Uterus (tissue), 4 donors: ENCODE measurements at places on chromosomes 3 and 15.

- DNase-seq = peak; percentile 79
Measured at GRCh38 chr3:72177075-72178050, 392.4 kb upstream of the PROK2 start.

DNA sequence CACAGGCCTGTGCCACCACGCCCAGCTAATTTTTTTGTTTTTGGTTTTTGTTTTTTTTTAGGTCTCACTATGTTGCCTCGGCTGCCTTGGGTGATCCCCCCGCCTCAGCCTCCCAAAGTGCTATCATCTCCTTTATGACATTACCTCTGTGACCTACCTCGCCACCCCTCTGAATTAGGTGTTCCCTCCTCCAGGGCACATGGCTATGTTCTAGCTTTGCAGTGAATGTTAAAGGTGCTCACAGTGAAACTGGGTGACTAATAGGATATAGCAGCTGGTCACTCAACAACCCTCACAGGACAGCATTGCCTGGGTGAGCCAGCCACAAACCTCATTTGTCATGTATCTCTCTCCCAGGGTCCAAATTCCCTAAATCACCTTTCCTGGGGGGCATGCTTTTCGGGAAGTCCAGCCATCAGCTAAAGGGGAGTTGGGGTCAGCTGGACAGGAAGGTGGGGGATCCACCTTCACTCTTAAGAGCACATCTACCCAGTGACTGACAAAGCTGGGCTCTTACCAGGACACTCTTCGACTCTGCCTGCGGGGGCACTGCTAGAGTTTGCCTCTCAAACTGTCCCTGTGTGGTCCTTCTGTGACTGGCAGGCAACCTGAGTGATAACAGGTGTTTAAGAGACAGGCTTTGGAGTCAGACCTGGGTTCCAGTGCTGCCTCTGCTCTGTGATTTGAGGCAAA lies 1.6 kb upstream of the TTLL3 start:
- no peak for DNase-seq

DNA sequence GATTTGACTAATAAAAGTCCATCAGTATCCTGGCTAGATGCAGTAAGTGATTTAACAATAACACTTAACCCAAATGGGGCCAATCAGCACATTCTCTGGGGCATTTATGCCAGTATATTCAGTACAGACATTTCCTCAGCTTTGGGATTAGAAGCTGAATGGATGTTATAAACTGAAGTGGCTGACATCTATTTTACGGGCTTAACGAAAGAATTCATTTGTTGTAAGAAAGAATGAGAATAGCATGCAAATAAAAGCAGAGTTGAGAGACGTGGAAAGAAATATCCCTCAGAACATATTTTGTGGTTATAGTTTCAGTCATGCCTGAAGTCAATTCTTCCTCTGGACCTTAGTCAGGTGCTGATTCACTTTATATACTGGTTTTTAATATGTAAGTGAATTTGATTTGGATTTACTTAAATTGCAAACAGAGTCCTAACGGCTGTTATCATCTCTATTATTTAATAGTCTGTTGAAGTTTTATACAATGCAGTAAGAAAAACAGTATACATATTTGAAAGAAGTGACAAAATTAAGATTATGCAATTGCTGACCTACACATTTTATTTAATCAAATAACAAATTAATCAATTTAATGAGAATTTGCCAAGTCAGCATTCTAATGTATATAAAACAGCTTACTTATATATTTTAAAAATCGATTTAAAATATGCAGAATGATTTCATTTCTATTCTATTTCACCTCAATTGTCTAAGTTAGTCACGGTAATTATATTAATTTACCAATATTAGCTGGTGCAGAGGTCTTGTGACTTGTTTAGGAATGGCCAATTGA lies 513.9 kb upstream of the CADM2 start:
- DNase-seq = no peak

- DNase-seq = no peak
Measured at GRCh38 chr15:85097250-85097649, 115.6 kb downstream of the PDE8A start.

DNA sequence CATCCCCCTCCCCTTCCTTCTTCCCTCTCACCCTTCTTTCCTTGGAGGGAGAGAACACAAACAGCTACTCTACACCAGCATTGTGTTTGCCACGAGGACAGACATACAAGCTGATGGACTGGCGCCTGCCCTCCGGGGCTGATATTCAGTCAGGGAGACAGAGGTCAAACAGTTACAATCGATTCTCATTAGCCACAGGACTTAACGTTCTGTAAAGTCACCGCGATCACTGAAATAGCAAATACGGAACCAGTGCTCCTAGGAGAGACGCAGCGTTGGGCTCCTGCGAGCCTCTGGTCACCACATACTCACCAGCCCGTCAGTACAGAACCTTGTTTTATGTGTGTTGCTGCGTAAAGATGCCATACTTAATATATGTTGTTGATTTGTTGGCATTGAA lies 108.8 kb downstream of the LRRK1 start:
- peak; percentile 3 for DNase-seq

DNA sequence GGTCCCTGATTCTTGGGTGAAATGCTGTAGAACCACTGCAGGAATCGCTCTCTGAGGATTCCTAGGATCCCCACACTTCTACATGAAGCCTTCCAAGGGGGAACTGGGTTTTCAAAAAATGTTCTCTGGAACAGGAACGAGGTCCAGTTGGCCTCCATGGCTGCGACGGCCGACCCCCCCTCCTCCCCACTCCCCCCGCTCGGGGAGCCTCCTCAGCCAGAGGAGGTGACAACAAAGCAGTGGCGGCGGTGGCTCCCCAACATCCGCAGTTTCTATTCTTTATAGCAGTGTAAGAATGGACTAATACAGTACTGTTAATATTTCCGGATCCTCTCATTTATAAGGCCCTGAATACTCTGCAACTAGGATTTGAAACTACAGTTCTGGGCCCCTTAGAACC lies 84.0 kb upstream of the PLAAT1 start:
- DNase-seq = no peak

GRCh38 chr3:194307849-194308248 lies 43.3 kb downstream of the CPN2 start:
- DNase-seq = no peak

GRCh38 chr3:136678981-136679380 lies 73.2 kb downstream of the STAG1 start:
- DNase-seq = no peak
